ENCODE measurements at places on chromosomes 7 and 10.

GRCh38 chr10:109982123-109982522, 25.7 kb upstream of the ADD3 start:
- no peak for DNase-seq

DNA sequence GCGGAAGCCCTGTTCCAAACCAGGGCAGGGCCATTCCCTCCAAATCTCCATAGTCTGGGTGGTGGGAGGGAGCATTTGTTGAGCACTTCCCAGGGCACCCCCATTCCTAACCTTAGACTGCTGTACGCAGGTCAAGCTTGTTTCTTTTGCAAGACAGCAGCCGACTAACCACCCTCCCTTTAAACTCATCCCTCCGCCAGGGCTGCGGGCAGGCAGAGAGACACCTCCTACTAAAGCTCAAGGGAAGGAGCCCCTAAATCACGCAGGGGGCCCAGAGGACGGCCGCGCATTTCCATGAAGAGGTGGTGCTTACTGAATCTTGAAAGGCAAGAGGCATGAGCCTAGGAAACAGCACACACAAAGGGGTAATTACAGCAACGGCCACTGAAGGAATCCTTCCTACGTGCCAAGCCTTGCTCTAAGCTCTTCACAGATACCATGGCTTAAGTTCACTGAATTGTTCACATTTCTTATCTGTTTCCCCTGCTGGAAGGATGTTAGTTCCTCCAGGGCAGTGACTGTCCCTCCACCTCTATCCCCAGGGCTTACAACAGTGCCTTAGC, 90.0 kb downstream of the PROSER2 start:
- DNase-seq, result no peak

DNA sequence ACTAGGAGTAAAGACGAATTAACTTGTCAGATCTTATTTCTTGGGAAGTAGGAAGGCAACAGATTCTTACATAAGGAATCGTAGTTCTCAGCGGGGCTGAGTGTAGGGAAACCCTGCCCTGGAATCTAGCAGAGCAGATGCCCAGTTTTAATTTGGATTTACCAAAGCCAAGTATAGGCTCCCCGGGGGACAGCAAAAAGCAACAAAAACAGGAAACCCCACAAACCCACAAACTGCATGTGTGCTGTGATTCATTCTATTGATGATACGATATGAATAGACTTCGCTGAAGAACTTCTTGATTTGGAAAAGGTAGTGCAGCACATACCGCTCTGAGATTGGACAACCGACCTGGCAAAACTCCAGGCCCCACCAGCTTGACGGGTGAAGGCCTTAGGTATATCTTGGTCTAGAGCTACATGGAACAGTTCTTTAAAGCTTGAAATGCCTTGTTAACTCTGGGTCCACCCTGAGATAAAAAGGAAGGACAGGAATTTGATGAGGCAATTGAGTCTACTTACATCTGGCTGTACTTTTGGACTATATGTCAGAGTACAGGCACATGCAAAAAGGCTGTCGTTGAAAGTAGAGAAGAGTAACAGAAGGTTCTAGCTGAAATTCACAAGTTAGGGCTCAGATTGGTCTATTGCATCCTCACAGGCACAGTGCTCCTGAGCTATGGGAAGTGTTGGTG, 49.1 kb downstream of the STRA8 start:
- DNase-seq, result no peak

- no peak for DNase-seq
Observed at GRCh38 chr7:24214670-24215069, 69.3 kb upstream of the NPY start.

DNA sequence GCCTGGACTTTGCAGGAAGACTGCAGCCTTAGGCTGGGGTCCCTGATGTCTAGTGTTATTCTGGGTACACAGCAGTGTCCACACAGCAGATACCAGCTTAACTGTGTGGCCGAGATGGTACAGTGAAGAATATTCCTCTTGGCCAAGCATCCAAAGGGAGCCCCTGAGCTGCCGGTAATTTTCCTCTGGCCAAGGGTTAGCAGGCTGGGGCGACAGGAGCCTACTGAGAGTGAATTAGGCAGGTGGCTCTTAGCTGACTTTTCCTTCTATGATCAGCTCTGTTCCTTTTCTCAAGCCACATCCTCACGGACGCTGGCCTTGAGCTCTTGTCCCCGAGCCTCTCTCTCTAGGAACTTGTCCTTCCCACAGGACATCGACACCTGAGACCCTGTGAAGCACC, 29.8 kb downstream of the PRKAG2 start:
- no peak for DNase-seq

DNA sequence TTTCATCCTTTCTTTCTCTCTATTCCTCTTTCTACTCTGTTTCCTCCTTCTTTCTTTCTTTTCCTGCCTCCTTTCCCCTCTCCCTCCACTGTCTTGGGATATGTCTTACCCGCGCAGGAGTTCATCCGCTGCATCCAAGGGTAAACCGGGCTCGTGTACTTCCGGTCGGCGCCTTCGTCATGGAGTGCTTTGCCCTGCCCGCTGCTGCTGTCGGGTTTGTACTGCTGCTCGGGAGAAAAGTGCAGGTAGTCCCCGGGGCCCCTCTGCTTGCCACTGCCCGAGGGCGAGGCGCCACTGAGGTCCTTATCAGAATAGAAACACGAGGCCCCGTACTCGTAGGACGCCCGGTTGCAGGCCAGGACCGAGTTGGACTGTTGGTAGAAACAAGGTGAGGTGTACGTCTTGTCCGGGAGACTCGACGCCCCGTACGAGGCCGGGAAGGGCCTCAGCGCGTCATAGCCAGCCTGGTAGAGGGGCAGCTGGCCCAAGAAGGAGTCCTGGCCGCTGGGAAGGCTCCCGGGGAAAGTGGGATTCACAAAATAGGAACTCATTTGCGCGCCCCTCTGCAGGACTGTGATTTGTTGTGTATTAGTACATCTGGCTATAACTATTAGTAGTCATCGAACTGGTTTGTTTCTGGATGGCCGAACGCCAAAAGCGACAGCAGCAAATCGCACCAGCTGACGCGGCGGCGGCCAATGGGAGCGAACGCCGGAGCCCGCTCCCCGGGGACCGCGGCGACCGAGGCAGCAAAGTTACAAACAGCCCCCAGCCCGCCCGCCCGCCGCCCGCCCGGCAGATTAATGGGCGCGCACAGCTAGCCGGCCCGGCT, at the start of gene HOXA6:
Gene HOXA6 (minus strand): TSS at position 576 of the 832 bp plus-strand sequence. CDS start 25 bp downstream, at position 551.
- no peak for DNase-seq

DNA sequence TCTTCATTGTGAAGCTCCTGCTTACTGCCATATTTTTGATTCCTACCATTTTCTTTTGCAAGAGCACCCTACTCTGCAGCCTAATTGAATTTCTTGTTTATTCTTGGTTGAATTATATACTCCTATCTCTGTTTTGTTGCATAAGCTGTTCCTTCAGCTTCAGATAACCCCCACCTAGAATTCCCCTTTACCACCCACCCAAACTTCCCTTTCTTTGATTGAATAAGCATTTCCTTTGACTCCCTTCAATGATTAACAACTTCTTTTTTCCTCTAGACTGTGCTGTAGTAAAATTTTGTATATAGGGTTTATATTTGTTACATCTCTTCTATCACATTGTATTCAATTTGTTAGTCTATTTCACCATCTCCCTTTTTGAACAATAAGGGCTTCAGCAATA, 168.1 kb downstream of the GPR37 start:
- no peak for DNase-seq

DNA sequence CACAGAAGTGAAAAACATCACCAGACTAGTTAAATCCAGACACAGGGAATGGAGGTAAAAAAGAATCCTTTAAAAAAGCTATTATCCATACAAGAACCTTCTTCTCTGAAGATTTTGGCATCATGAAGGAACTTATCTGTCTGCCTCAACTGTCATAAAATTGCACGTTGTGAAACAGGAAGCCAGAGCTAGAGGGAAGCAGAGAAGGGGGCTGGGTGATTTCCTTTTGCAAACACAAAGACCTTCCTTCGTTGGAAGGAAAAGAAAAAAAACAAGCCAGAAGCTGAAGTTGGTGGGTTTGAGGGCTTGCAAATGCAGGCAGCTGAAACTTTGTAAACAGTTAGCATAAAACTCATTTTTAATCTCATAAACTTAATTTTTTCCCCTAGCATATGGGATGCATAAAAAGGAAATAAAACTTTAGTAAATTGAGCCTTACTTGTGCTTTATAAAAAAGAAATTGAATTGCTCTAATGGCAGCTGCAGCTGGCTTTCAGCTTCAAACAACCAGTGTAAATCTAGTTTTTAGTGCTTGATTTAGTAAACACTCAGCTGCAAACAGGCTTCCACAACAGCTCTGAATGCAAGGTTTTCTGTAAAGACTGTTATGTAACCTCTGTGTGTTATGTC, 101.6 kb downstream of the OTUD1 start:
- DNase-seq, result no peak

All from NCI-H2081 (cell line).